Sigmoid colon (tissue), 7 donors: ENCODE measurements at places on chromosomes 3 and 15.

GRCh38 chr15:49094923-49095322 lies 48.7 kb upstream of the SECISBP2L start:
- no peak for DNase-seq

- DNase-seq, result no peak
These were observed 4.7 kb downstream of the PXYLP1 start for GRCh38 chr3:141236361-141236760.

- no peak for DNase-seq
These were observed 114.5 kb downstream of the RARB start for GRCh38 chr3:25542492-25543039.

DNA sequence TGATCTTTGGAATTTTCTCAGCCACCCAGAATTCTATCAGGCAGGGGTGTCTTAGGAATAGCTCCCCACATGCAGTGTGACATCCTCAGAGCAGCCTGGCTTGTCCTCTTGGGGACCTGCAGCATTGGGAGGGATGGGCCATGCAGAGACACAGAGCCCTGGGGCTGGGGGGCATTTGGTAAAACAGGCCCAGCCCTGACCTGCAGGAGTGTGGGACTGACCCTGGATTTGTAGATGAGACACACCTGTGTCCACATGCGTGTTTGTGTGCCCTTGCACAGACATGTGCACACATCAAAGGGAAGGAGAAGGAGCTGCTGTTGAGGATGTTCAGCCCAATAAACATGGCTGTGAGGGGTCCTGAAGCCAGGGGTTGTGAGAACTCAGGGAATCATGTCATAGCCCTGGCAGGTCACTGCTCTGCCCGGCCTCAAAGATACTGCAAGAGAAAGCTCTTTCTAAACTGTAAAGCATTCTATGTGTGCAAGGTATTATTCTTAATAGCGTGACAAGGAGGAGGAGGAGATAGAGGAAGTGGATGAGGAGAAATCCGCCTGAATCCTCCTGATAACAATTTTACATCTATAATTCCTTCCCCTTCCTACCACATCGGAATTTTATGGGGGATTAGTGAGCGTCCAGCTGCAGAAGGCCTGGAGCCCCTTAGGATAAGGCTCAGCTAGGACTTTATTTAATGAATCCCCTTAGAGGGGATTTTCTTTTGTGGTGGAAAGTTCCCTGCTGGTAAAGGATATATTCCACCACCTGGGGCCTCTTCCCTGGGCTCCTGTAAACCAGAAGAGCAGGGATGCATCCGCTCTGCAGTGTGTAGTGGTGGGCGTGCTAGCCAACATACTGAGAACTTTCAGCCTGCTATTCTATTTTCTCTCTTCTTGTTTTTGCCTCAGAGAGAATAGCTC lies 245.5 kb downstream of the EPHB1 start:
- DNase-seq, result no peak

- no peak for DNase-seq
These were observed 56.0 kb downstream of the FRMD4B start for GRCh38 chr3:69329892-69330291.

DNA sequence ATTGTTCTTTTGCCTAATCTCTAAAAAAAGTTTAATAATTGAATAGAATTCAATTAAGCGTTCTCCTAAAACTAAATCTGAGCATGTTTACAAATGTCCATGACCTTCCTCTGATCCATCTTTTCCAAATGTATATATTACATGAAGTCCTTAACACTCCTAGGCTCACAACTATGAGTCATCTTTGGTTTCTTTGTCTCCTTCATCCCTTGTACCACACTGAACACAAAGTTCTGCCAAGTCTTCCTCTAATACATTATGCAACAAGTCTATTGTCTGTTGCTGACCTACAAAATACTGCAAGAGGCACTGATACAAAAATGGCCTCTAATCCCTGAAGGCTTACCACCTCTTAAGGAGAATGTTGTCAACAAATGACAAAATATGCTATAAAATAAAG lies 550.2 kb downstream of the PYDC2 start:
- no peak for DNase-seq

- no peak for DNase-seq
These were observed 62.0 kb downstream of the TSC22D2 start for GRCh38 chr3:150469931-150470740.

GRCh38 chr3:21901484-21901883 lies 150.5 kb upstream of the ZNF385D start:
- no peak for DNase-seq

- DNase-seq, result no peak
These were observed 15.7 kb downstream of the THOC7 start for GRCh38 chr3:63847718-63848450.

- no peak for DNase-seq
These were observed 3.5 kb upstream of the MESP1 start for GRCh38 chr15:89754361-89755154.

DNA sequence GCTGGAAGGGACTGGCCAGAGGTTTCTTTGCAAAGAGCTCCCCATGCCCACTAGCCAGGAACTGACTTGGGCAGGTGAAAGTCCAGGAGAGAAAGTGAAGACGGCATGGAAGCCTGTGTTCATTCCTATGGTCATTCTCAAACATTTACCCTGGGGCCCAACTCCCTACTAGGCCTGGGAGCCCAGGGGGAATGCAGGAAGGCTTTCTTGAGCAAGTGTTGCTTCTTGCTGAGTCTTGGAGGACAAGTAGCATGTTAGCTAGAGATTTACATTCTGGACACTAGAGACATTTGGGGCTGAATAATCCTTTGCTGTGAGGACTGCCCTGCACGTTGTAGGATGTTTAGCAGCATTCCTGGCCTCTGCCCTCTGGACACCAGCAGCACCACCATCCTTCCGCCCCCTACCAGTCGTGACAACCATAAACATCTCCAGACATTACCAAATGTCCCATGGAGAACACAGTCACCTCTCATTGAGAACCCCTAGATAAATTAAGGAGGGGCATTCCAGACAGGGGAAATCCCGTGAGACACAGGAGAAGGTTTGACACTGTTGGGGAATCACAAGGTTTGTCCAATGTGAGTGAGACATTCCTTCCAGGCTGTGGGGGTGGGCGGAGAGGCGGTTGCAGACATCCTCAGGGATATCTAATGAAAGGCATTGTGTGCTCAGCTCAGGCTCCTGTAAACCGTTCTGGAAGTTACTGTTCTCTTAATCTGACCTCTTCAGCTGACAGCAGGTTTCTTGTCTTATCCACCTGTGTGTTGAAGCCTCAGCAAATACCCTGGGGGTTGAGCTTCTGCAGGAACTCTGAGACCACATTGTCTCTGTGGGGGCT lies 236.2 kb downstream of the TLE3 start:
- no peak for DNase-seq

GRCh38 chr3:16386561-16386960 lies 121.5 kb downstream of the OXNAD1 start:
- no peak for DNase-seq

DNA sequence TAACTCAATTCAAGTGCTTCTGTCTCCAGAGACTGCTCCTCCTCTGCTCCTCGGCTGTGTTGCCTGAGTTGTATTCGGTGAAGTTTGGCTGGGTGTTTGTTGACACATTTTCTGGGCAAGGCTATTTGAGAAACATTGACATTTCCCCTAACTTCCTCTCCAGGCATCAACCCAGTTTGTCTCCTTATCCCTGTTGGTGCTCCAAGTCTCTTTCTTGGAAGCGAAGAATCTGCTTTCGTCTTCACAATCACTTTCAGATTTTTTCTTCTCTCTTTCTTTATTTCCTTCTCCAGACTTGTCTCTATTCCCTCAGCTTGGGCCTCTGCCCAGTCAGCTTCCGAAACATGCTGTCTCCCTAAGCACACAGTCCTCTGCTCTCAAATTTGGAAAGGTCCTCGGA lies 84.7 kb downstream of the ETV5 start:
- DNase-seq, result peak; percentile 74

DNA sequence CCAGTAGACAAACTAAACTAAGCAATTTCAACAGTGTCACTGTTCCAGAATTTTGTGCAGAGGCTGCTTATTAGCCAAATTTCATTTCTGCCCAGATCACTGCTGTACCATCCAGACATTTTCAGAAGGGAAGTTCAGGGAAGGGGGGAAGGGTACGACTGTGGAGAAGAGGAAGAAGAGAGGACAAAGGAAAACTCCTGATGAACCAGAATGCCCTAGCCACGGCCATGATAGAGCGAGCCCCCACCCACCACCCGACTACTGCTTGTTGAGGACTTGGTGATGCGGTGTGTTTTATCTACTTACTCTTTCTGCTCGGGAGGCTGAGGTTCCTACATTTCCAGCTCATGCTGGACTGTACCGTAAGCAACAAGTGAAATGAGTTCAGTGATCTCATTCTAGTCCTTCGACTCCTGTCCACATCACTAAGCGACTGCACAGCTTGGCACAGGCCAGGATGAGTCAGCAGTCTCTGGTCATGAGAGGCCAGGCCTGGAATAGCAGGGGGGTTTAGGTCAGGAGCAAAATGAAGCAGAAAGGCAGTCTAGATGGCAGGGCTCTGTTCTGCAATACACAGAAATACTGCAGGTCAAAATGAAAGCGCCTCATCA lies 330.8 kb downstream of the TIGIT start:
- DNase-seq, result peak; percentile 98

DNA sequence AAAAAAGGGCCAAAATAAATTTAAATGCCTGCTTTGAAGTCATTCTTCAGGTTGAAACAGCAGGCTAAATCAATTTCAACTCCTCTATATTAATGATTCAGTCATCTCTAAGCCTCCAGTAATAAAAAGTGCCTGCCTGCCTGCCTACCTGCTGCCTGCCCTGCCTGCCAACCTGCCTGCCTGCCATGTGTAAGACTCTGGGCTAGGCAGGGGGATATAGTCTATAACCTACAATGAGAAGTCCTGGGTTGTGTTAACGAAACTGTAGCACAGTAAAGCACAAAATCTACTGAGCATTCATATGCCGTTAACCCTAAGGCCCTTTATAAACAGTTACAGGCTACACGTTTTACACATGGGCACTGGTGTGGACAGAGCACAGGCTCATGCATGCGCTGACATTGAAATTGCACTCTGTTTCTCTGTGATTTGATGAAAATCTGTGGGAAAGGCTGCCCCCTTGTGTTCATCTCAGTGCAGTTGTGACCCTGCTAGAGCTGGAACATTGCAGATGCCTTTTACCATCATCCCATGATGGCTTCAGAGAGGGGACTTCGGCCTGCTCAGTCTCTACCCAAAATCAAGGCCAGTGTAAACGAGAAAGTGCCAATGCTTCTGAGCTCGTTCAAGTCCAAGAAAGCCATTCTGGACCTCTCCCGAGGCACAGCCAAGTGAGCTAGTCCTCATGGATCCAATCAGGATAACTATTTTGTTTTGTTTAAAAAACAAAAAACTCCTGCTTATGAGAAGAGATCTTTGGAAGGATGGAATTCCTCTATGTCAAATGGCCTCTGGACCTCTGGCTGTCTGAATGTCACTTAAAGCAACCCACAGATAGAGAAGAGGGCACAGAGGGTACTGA lies 64.6 kb downstream of the EFL1 start:
- DNase-seq, result peak; percentile 82

GRCh38 chr3:171293142-171293782 lies 166.9 kb downstream of the TNIK start:
- no peak for DNase-seq

GRCh38 chr3:146256851-146257486 lies 6.1 kb upstream of the PLSCR4 start:
- DNase-seq, result no peak

GRCh38 chr3:190847436-190847835 lies 15.1 kb downstream of the GMNC start:
- no peak for DNase-seq

GRCh38 chr15:61198722-61199121 lies 30.4 kb downstream of the RORA start:
- no peak for DNase-seq

- DNase-seq, result peak; percentile 59
These were observed 25.1 kb downstream of the NBEAL2 start for GRCh38 chr3:47004369-47005211.

GRCh38 chr3:142501004-142501926 lies 53.4 kb upstream of the XRN1 start:
- no peak for DNase-seq

DNA sequence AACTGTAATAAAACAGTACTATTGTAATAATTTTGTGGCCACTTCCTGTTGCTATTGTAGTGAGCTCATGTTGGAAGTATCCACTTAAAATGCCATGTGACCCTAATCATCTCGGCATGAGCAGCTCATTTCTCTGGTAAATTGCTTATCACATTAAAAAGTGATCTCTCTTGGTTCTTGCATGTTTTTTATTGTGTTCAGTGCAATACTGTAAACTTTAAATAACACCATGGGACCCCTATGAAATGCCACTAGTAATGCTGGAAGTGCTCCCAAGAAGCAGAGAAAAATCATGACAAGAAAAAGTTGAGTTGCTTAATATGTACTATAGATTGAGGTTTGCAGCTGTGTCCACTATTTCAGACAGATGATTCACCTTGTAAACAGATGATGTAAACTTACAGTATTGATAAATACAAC lies 45.6 kb downstream of the NMD3 start:
- no peak for DNase-seq

- DNase-seq, result no peak
These were observed 127.5 kb downstream of the CLSTN2 start for GRCh38 chr3:140062461-140062860.

DNA sequence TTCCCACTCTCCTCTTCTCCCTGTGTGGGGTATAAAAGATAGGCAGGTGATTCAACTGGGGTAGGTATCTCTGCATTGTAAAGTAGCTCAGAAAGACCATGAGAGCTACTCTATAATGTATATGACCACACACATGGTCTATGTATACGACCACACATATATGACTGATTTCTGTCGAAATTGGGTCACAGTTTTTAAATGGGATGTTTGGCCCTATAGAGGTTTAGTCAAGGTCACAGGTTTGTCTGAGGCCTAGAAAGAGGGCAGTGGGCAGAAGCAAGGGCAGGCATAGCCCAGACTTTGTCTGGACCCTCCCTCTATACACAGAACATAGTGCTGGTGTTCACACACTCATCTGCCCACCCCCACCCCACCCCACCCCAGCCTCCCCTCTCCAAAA lies 4.4 kb downstream of the LAMP3 start:
- DNase-seq, result no peak

DNA sequence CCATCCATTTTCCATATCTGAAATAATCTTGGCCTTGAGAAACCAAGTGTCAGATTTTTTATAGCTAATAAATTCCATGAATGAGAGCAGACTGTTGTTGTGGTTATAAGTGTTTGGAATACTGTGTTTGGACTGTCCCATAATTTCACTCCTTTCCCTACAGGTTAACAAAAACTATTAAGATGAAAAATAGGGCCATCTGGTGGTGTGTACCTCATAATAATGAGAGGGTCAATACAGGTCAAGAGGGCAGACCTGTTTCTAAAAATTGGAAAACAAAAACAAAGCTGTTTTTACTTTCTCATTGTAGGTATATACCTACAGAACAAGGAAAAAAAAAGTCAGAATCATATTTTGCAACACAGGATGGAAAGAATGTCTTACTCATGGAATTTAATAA lies 553.8 kb upstream of the SGO1 start:
- no peak for DNase-seq

GRCh38 chr15:40182358-40183029 lies 21.6 kb downstream of the BUB1B start:
- no peak for DNase-seq
